IMR-90 (cell line): ENCODE measurements at places on chromosomes 6 and 20. TPM values are rescaled to one million over a fixed set of nuclear protein-coding genes. Genes with fewer than 3 reads are reported as not detected.

- H3K4me1 ChIP-seq, result peaks cover 5% of the 10 kb centered on the region
- peaks cover 8% of the 10 kb centered on the region for H3K36me3 ChIP-seq
- DNase-seq, result no peak
Measured at GRCh38 chr6:33710296-33711121, 991 bp downstream of the UQCC2 start.

DNA sequence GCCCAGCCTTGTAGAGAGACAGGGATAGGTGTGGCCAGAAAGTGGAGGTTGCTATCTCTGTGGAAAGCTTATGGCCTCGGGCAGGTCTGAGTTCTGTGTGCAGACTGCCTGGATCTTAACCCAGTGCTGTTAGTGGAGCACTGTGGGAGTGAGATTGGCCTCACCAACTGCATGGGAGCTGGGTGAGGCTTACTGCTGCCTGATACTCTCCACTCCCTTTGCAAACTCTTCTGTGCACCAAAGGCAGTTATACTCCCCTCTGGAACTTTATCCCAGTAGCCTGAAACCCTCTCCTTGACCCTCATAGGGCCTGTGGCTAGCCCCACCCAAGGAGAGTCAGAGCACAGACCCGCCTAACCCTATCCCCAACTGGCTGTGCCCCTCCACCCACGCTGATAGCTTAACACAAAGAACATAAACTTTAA, 41.4 kb upstream of the PKIB start:
- H3K36me3 ChIP-seq, result no peaks in the 10 kb centered on the region
- H3K27me3 ChIP-seq, result no peaks in the 10 kb centered on the region
- no peak for DNase-seq

- H3K4me3 ChIP-seq, result no peak within 1 kb of the TSS
- no peak within 1 kb of the TSS for H3K27ac ChIP-seq
- no peak for DNase-seq
Measured at GRCh38 chr20:31967830-31968249, at the start of gene XKR7. XKR7 (plus strand) TSS chr20:31968151; CDS start chr20:31968176, 25 bp downstream.

- no peak overlapping the region for H3K27ac ChIP-seq
- no peak for DNase-seq
- H3K36me3 ChIP-seq, result no peaks in the 10 kb centered on the region
- H3K4me3 ChIP-seq, result no peak overlapping the region
Measured at GRCh38 chr20:56781108-56781739, 152.1 kb downstream of the TFAP2C start.

The SNAP25 gene
- total RNA-seq, result 1.1 and 2.8 TPM in 2 replicates

- H3K27ac ChIP-seq, result no peak overlapping the region
- peaks cover 2% of the 10 kb centered on the region for H3K4me1 ChIP-seq
- H3K4me3 ChIP-seq, result no peak overlapping the region
- no peak for DNase-seq
Measured at GRCh38 chr6:111530218-111530617, 47.2 kb upstream of the REV3L start.

DNA sequence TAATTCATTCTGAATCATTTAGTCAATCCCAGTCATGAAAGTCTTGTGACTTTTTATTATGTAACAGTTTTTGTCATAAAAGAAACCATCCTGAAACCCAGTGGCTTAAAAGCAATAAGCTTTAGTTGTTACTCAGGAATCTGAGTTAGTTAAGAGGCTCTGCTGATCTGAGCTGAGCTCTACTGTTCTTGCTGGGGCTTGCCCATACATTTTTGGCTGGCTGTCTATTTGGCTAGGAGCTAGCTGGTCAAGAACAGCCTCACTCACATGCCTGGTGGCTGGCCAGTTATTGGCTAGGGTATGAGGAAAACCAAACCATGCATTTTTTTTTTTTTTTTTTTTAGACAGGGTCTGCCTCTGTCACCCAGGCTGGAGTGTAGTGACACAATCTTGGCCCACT, 10.6 kb downstream of the TCF21 start:
- peaks cover 21% of the 10 kb centered on the region for H3K36me3 ChIP-seq
- peak; percentile 55 for DNase-seq
- no peak overlapping the region for H3K4me3 ChIP-seq
- no peak overlapping the region; the same call in 1 of the 2 replicates for H3K27ac ChIP-seq
- H3K27me3 ChIP-seq, result no peaks in the 10 kb centered on the region

GRCh38 chr20:41200446-41201202, 63.3 kb downstream of the PLCG1 start:
- H3K4me1 ChIP-seq, result 0 out of 2 replicates have a peak, but pooled peaks cover 1% of the 10 kb centered on the region
- H3K27ac ChIP-seq, result no peak overlapping the region
- peaks cover 31% of the 10 kb centered on the region for H3K36me3 ChIP-seq
- no peak overlapping the region for H3K4me3 ChIP-seq
- H3K27me3 ChIP-seq, result no peaks in the 10 kb centered on the region

DNA sequence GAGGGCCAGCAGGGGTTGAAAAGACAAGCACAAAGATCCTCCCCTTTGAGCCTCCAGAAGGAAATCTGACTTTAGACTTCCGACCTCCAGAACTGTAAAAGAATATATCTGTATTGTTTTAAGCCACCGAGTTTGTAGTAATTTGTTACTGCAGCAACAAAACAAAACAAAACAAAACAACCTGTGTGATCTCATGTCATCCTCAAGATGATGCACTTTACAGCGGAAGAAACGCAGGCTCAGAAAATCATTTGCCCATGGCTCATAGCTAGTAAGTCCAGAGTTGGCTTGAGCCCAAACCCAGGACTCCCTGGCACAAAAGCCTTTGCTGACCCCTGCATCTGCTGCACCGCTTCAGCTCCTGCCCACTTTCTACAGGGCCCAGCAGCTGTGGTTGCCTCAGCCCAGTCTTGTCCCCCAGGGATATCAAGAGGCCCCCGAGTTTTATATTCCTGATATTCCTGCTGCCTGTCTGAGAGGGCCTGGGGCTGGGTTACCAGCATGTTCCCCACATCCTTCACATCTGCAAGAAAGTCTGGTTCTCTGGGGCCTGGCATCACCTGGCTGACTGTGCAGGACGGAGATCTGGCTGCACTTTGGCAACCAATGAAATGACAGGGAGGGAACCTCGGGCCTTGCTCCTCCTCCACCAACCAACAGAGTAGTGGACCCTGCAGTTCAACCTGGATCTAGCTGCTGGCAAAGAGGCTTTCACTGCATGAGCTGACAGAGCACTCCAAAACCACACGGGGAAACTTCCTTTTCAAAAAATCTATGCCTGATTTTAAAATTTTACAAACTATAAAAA, 56.9 kb downstream of the JPH2 start:
- H3K4me1 ChIP-seq, result peaks cover 1% of the 10 kb centered on the region; the same call in 1 of the 2 replicates
- no peak overlapping the region for H3K27ac ChIP-seq
- no peak overlapping the region for H3K4me3 ChIP-seq
- peak; percentile 9 for DNase-seq
- no peaks in the 10 kb centered on the region for H3K36me3 ChIP-seq
- no peaks in the 10 kb centered on the region; the same call in none of the 2 replicates for H3K27me3 ChIP-seq

GRCh38 chr20:24778585-24779031, 170.5 kb upstream of the CST7 start:
- H3K4me3 ChIP-seq, result no peak overlapping the region
- no peaks in the 10 kb centered on the region for H3K36me3 ChIP-seq
- no peak overlapping the region for H3K27ac ChIP-seq
- no peak for DNase-seq

DNA sequence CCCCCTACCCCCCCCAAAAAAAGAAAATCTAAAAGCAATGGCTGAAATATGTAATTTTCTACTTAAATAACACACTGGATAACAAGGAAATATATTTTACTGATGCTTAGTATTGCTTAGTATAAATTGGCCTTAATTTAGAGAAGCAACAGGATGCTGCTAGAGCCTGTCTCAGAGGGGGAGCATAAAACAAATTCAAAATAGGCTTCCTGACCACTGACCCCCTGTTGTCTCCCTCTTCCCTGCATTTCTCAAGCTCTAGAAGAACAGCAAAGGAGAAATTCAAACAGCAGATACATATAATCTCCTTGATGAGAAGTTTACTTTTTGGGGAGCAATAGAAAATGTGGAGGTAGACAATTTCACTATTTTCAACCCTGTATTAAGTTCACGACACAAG, 631.1 kb upstream of the GJE1 start:
- no peak overlapping the region for H3K4me3 ChIP-seq
- no peaks in the 10 kb centered on the region for H3K27me3 ChIP-seq
- H3K36me3 ChIP-seq, result no peaks in the 10 kb centered on the region
- no peaks in the 10 kb centered on the region for H3K4me1 ChIP-seq
- H3K27ac ChIP-seq, result no peak overlapping the region

The SLC22A2 gene
- not detected in 2 replicates for total RNA-seq

DNA sequence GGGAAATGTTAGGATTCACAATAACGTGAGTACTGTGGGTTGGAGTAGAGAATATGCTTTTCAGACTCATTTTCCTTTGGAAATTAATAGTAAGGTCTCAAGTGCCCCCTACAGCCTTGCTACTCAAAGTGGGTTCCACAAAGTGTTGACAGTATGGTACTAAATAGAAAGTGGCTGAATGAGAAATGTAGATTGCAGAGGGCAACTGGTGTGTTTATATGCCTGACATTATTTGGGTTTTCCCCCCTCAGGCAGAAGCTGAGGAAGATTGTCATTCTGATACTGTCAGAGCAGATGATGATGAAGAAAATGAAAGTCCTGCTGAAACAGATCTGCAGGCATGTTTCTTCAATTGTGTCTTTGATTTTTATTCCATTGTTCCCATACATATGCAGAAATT, 5.6 kb downstream of the FBXO9 start:
- H3K4me1 ChIP-seq, result 0 out of 2 replicates have a peak, but pooled peaks cover 2% of the 10 kb centered on the region
- H3K27ac ChIP-seq, result no peak overlapping the region
- no peak for DNase-seq
- H3K4me3 ChIP-seq, result no peak overlapping the region

- H3K4me3 ChIP-seq, result no peak overlapping the region
- no peak for DNase-seq
- H3K36me3 ChIP-seq, result peaks cover 19% of the 10 kb centered on the region
- H3K27me3 ChIP-seq, result no peaks in the 10 kb centered on the region
- H3K4me1 ChIP-seq, result no peaks in the 10 kb centered on the region
Measured at GRCh38 chr20:36532388-36532787, 8.9 kb upstream of the MYL9 start.

GRCh38 chr6:71088166-71088565, 131.3 kb upstream of the B3GAT2 start:
- no peak for DNase-seq
- H3K27ac ChIP-seq, result no peak overlapping the region
- H3K4me3 ChIP-seq, result no peak overlapping the region
- peaks cover 6% of the 10 kb centered on the region; the same call in 1 of the 2 replicates for H3K27me3 ChIP-seq

The CD93 gene
- under 0.01 TPM in 1 of 2 replicates, not detected in the other for total RNA-seq

DNA sequence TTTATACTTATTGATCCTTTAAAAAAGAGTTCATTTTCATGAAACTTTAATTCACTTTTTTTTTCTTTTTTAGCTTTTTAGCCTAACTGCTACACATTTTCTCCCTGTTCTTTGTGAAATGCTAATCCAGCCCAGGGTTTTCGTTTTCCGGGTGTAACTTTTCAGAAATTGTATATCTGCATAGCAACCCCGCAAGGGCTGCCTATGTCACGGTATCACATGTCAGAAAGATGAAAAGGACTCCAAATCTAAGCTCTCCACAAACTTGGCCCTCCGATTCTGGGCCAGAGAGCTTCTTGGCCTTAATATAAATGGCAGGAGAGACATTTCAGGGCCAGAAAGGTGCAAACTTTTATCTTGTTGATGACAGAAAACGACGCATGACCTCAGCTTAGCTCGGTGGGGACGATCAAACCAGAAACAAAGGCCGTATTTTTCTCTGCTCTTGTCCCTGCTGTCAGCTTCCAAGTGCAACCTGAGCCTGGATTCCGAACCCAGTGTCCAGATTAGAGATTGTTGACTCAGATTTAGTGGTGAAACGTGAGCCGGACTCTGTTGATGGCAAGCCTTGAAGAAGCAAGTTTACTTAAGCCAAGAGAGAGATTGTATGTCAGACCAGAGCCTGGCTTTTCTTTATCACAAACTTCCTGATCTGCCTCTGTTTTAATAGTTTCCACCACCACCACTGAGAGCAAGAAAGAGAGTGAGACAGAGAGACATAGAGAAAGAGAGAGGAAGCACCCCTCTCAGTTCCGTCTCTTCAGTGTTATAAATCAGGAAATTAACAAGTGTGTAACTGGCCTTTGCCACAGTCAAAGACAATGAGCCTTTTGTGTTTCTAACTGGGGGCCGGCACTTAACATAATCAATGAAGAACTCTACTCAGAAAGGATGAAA, 157.8 kb downstream of the SCML4 start:
- peaks cover 26% of the 10 kb centered on the region for H3K4me1 ChIP-seq
- H3K4me3 ChIP-seq, result no peak overlapping the region
- H3K36me3 ChIP-seq, result no peaks in the 10 kb centered on the region
- peak overlapping the region; percentile 95 for H3K27ac ChIP-seq
- DNase-seq, result peak; percentile 87

- peak; percentile 73 for DNase-seq
- peaks cover 6% of the 10 kb centered on the region for H3K4me1 ChIP-seq
Measured at GRCh38 chr6:142275236-142276006, 26.4 kb upstream of the ADGRG6 start.

DNA sequence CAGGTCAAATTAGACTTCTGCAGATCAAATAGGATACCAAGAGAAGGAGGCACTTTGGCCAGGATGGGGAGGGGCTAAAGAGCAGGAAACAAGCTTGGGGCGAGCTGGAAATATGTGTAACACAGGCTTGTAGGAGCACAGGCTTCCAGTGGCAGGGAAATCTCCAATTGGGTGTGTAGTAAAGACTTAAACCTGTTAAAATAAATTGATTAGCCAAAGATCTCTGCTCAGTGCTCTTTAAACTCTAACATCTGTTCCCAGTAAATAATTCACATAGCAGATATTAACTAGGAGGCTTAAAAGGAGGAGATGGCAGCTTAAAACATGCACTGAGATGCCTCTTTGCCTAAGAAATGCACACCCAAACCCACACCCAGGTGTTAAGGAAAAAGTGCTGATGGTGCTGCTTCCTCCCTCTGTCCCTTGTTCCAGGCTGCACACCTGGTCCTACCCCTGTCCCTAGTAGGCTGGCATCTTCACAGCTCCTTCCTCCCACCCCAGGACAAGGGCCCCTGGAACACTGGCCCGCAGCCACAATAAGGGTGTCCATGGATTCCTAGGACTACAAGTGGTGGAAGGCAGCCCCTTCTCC, 93.5 kb upstream of the MLN start:
- H3K4me3 ChIP-seq, result no peak overlapping the region
- H3K36me3 ChIP-seq, result no peaks in the 10 kb centered on the region
- no peak overlapping the region for H3K27ac ChIP-seq
- no peak for DNase-seq
- H3K27me3 ChIP-seq, result peaks cover 59% of the 10 kb centered on the region

- peaks cover 2% of the 10 kb centered on the region; the same call in 1 of the 2 replicates for H3K36me3 ChIP-seq
- H3K4me3 ChIP-seq, result no peak overlapping the region
- H3K27ac ChIP-seq, result peak overlapping the region; percentile 23; the same call in 1 of the 2 replicates
Measured at GRCh38 chr6:111427341-111428116, 55.5 kb downstream of the REV3L start.

The LKAAEAR1 gene
- total RNA-seq, result not detected in 2 replicates

DNA sequence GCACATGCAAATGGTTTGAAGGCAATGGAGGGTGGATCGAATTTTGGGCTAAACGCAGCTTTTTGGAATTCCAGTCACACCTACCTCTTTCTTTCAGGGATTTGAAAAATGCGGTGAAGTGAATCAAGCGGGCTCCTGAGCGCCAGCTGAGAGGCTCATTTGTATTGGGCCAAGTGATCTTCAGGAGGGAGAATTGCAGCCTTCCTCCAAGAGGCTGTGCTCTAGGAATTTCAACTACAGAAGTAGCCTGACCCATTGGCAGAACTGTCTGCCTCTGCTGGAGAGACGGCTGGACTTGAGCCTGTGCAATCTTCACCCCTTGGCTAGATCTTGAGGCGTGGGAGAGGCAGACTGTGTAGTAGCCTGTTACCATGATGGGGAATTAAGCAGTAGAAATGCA, 5.7 kb upstream of the TIAM2 start:
- H3K4me3 ChIP-seq, result no peak overlapping the region
- H3K4me1 ChIP-seq, result no peaks in the 10 kb centered on the region
- no peaks in the 10 kb centered on the region for H3K27me3 ChIP-seq

The HLA-DQB2 gene
- total RNA-seq, result not detected in 2 replicates
